ENCODE measurements at places on chromosomes 11 and 22.

DNA sequence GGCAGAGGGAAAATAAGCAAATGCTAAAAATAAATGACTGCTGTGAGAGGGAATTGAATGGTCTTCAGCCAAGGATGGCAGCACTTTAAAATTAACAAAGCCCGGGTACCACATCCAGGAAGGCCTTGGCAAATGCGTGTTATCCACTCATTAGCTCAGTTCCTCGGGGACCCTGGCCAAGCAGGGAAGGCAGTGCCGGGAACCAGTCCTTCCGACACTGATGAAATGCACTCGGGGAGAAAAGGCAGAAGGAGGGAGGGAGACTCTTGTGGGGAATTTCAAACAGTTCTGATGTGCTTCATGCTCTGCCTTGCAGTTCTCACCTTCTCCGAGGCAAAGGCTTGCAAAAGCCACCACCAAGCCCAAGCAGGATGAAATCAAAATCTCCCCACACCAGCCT is 38.3 kb downstream of the CLPB start:
- DNase-seq = no peak

- no peak for DNase-seq
Measured at GRCh38 chr22:43391306-43391705, 20.5 kb upstream of the MPPED1 start.

- no peak for DNase-seq
Measured at GRCh38 chr11:106828976-106829375, 189.3 kb downstream of the GUCY1A2 start.

- no peak for DNase-seq
Measured at GRCh38 chr11:112321501-112322172, 61.0 kb upstream of the PLET1 start.

DNA sequence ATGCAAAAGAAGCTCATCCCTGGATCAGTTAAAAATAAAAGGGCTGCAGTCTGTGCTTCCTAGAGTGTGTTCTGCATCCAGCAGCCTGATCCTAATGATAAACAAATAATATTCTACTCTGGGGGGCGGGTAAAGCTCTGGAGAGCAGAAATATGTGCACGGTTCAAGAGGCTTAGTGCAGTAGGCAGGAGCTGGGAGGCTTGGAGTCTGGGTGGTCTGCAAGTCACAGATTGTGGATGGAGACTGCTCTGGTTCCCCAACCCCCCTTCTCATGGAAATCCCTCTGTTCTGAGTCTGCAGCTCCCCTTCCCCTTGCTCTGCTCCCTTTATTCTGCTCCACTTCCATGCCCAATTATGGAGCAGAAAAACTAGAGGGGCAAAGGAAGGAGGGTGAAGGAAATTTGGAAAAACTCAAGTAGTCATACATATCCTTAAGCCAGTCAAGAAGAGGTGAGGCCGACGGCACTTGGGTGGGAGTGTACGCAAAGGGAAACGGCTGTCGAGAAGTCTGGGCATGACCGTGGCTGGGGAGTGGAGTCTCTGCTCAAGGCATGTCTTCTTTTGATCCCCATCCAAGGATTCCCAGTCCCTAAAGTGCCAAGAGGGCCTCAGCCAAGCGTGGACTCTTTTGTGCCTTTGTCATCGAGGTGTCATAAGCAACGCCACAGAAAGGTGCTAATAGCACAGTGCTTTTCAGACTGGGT is 16.3 kb upstream of the CLMP start:
- DNase-seq = no peak

DNA sequence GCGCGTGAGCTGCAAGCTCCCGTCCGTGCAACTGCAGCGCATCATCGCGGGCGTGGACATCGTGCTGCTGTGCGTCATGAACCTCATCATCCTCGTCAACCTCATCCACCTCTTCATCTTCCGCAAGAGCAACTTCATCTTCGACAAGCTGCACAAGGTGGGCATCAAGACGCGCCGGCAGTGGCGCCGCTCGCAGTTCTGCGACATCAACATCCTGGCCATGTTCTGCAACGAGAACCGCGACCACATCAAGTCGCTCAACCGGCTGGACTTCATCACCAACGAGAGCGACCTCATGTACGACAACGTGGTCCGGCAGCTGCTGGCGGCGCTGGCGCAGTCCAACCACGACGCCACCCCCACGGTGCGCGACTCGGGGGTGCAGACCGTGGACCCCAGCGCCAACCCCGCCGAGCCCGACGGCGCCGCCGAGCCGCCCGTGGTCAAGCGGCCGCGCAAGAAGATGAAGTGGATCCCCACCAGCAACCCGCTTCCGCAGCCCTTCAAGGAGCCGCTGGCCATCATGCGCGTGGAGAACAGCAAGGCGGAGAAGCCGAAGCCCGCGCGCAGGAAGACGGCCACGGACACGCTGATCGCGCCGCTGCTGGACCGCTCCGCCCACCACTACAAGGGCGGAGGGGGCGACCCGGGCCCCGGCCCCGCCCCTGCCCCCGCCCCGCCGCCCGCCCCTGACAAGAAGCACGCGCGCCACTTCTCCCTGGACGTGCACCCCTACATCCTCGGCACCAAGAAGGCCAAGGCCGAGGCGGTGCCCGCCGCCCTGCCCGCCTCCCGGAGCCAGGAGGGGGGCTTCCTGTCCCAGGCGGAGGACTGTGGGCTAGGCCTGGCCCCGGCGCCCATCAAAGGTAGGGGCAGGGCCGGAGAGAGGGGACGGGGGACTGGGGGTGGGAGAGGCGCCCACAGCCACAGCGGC is 7.3 kb downstream of the PANX2 start:
- no peak for DNase-seq

DNA sequence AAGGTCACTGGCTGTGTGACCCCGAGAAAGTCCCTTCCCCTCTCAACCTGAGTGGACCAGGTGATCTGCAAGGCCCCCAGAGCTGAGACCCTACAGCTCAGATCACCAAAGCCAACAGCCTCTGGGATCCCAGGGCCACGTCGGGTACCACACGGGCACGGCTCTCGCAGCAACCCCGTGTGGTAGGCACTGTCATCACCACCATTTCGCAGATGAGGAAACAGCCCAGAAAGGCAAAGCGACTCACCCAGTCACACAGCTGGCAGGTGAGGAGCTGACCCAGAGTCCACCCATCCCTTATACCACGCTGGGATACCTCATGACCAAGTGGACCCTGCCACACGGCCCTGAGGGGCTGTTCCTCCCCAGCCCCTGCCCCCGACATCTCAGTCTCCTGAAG is 2.8 kb downstream of the ATP5MGL start:
- no peak for DNase-seq

GRCh38 chr11:91967691-91968045 is 256.9 kb upstream of the FAT3 start:
- DNase-seq = no peak

- no peak for DNase-seq
Measured at GRCh38 chr11:32162351-32162750, 71.5 kb downstream of the RCN1 start.

- DNase-seq = no peak
Measured at GRCh38 chr22:29972121-29972520, 89.1 kb downstream of the MTMR3 start.

DNA sequence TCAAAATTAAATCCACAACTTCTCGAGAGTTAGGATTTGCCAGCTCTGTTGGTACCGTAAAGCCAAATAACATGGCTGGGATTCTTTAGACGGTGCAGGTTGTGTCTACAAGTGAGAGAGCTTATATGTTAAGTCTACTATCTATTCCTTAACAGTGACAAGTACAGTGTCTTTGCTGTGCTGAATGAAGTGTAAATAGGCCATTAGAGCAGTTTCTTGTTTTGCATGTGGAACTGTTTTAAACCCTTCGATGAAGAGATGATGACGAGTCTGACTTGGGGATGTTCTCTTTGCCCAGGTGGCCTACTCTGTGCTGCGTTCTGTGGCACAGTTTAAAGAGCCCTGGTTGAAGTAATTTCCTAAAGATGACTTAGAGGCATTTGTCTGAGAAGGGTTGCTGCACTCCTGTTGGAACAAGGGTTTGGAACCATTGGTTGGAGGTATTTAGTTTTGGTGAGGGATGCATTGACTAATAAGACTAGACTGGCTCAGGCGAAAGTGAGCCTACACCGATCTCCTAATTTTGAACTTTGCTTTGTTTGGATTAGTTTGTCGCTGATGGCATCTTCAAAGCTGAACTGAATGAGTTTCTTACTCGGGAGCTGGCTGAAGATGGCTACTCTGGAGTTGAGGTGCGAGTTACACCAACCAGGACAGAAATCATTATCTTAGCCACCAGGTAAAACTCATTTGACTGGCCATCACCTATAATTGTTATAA is 988 bp downstream of the RPS3 start:
- DNase-seq = peak; percentile 39

- DNase-seq = no peak
Measured at GRCh38 chr11:23885801-23886200, 611.1 kb upstream of the LUZP2 start.

- no peak for DNase-seq
Measured at GRCh38 chr22:19705181-19705934, 8.9 kb upstream of the SEPTIN5 start.

DNA sequence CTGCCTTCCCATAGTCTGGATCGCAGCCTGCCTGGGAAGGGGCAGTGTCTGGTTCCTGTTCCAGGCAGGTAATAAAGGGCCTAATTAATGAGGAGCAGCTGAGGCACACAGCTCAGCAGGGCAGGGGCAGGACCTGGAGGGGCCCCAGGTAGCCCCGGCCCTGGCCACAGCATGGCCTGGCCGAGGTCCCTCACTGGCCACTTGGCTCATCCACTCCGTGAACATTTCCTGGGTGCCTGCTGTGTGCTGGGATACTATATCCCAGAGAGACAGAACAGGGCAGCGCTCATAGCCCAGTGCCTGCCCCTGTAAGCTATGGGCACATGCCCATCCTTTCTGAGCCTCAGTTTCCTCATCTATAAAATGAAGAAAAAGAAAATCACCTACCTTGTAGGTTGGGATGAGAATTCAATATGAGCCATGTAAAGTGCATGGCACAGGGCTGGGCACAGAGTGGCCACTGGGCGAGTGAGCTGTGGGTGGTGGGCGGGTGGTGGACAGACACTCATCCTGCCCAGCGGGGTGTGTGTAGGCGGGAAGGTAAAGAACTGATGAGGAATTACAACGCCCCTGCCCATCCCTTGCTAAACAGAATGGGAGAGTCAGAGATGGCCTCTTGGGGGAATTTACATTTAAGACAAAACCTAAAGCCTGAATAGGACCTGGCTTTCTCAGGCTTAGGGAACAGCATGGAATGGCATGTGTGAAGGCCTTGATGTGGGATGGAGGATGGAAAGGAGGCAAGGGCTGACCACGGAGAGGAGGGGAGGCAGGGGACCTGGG is 9.2 kb downstream of the MYRF start:
- no peak for DNase-seq

GRCh38 chr11:128731041-128731663 is 37.3 kb downstream of the FLI1 start:
- DNase-seq = no peak

GRCh38 chr22:20550851-20551744 is 43.7 kb downstream of the MED15 start:
- peak; percentile 81 for DNase-seq

DNA sequence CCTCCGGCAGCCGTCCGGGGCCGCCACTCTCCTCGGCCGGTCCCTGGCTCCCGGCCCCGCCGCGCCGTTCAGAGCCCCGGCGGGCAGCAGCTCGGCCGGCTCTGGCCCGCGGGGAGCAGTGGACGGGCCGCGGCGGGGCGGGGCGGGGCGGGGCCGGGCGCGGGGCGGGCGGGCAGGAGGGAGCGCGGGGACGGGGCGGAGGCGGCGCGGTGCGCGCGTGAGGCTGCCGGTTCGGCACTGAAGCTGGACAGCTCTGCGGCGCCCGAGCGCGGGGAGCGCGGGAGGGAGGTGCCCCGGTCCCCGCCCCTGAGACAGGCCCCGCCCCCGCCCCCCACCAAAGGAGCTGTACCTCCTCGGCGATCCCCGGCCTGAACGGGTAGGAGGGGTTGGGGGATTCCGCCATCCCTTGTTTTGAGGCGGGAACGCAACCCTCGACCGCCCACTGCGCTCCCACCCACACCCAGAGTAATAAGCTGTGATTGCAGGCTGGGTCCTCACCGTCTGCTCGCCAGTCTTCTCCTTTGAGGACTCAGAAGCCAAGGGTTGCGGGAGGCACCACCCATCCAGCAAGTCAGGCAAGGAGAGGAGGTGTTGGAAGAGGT is at the start of gene DRD2:
DRD2 (minus strand) TSS at position 239 of the 602 bp plus-strand sequence. CDS start 50,747 bp downstream, outside the sequence.
- no peak for DNase-seq

DNA sequence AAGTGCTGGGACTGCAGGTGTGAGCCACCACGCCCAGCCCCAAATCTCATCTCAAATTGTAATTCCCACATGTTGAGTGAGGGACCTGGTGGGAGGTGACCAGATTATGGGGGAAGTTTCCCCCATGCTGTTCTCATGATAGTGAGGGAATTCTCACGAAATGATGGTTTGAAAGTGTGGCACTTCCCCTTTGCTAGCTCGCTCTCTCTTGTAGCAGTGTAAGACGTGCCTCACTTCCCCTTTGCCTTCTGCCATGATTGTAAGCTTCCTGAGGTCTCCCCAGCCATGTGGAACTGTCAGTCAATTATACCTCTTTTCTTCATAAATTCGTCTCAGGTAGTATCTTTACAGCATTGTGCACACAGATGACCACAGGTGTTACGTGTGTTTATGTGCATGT is 357.8 kb downstream of the CADM1 start:
- DNase-seq = no peak

GRCh38 chr11:9219115-9219514 is 46.0 kb downstream of the DENND5A start:
- no peak for DNase-seq

DNA sequence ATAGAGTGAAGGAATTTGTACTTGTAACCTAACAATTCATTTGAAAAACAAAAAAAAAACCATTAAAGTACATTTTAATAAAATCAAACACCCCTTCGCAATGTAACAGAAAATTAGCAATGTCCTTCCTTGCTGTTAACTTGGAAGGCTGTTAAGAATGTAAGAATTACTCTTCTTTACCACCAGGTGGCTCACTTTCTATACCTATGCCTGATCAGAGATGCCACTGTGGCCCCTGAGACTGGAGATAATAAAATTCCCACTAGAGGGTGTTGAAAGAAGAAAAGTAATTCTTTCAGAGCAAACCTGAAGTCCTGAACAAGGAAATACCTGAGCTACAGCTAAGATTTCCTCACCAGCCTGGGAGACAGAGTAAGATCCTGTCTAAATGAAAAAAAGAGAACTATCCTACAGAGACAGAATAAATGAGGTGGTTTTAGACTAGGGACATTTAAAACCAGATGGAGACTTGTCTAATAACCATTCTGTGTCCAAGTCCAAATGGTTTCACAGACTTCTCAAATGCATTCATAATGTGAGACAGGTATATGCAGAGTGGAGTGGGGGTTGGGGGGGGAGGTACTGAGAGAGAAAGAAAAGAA is 1089.3 kb downstream of the FAM181B start:
- no peak for DNase-seq

GRCh38 chr11:69774354-69775162 is 583 bp downstream of the FGF4 start:
- no peak for DNase-seq

GRCh38 chr11:66267039-66267378 is 1.4 kb upstream of the RAB1B start:
- no peak for DNase-seq
